Activated CD4-positive, alpha-beta T cell treated with anti-CD3 and anti-CD28 coated beads, Interleukin-2, amount 50 U/mL, for 24 hours (primary cell): ENCODE measurements at places on chromosomes 2 and 18.

GRCh38 chr18:46624127-46624526 is 32.9 kb downstream of the LOXHD1 start:
- no peak for DNase-seq

GRCh38 chr2:178448968-178449661 is 1.9 kb downstream of the PRKRA start:
- DNase-seq = no peak

DNA sequence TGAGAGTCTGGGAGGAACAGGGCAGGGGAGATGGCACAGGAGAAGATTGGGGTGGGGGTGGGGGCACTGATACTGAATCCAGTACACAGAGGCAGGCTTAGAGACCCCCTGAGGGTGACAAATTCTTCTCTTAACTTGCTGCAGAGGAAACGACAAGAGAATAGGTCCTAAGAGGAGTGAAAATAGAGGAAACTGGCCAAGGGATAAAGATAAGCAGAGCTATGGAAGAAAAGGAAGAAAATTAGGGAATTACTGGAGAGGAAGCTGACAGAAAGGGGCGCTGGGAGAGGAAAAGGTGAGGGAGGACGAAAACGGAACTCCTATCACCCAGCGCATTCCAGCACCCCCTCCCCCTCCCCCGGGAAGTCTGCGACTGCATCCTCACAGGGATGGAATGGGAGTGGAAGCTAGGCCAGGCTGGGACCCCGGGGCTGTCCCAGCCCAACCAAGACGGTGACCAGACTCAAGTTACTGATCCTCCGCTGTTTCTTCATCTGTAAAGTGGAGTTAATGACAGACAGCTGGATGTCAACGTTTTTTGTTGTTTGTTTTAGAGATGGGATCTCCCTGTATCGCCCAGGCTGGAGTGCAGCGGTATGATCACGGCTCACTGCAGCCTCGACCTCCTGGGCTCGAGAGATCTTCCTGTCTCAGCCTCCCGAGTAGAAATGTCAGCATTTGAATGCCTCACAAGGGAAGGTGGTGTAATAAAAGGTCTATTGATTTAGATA is 2.6 kb upstream of the EMX1 start:
- no peak for DNase-seq

- no peak for DNase-seq
These were observed 11.2 kb downstream of the SERPINE2 start for GRCh38 chr2:224027931-224028330.

DNA sequence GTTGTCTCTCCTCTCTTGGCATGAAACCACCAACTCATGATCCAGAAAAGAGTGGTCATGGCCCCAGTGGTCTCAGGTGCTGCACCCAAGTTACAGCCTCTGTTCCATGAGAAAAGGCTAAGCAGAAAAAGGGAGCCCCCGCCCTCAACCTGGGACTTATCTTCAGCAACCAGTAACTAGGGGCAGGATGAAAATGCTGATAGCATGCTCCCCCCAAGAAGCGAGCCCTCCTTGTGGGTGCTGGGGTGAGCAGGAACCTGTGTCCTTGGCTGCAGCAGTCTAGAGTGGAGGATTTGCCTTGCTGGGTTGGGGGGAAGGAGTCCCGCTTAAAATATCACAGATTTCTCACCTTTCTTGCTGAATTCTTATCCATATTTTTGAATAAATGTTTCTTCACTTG is 490.0 kb downstream of the SUCLG1 start:
- no peak for DNase-seq

GRCh38 chr2:100833331-100833730 is 13.4 kb downstream of the NPAS2 start:
- DNase-seq = no peak
